Jurkat, Clone E6-1 (cell line): ENCODE measurements at places on chromosomes 16 and 17.
A peak's percentile ranks its signal among the peaks of the same experiment; 100 is the strongest.

- DNase-seq, result no peak
Observed at GRCh38 chr17:49508061-49508865, 13.2 kb downstream of the NGFR start.

DNA sequence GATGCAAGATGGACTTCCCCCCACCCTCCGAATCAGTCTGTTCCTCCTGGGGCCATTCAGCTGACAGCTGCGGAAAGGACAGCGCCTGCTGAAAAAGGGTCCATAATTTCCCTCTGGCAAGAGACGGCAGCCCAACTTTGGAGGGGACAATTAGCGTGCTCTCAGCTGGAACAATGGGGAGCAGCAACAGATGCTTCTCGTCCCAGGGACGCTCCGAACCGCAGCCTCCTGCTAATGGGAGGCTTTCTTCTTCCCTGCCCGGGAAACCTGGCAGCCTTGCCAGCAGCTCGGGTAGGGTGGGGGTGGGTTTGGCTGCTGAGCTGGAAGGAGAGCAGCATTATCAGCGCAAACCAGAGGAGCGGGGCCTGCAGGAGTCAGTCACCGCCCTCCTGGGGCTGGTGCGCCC is 500.0 kb upstream of the SALL1 start:
- DNase-seq, result no peak

- DNase-seq, result no peak
Observed at GRCh38 chr16:48901712-48902374, 291.9 kb upstream of the N4BP1 start.

GRCh38 chr17:60971515-60972369 is 294.1 kb downstream of the BCAS3 start:
- peak; percentile 31 for DNase-seq

- DNase-seq, result no peak
Observed at GRCh38 chr16:2983706-2984136, 3.5 kb upstream of the PKMYT1 start.

GRCh38 chr17:9199571-9200551 is 178.6 kb downstream of the NTN1 start:
- peak; percentile 54 for DNase-seq
